ENCODE measurements at places on chromosomes 1 and 21.

DNA sequence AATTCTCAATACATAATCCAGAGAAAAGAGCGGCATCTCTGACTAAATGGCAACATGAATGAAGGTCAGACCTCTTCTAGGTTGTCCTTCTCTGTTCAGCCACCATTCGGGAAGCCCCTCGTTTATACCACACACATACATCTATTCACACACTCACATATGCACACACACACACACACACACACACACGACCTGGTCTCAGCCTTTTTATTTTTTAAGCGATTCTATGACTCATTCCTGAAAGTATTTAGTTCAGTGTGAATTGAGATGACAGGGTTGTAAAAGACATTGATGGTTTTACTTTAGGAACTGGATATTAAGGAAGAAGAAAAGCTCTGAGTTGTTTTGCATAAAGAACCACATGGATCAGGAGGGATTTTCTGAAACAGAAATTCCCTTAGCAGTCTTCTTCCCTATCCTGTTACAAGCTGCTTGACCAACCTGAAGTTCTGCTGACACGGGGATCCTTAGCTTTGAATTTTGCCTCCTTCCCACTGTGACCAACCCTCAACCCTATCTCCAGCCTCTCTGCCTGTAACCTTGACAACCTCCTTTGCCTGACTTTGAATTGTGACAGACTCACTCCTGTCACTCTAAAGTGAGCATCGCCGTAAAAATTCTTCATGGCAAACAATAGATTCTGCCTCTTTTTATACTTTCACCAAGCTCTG is 383.1 kb upstream of the ESRRG start:
- no peaks in the 10 kb centered on the region for H3K4me1 ChIP-seq
- H3K36me3 ChIP-seq, result no peaks in the 10 kb centered on the region
- H3K27me3 ChIP-seq, result no peaks in the 10 kb centered on the region
- no peak overlapping the region for H3K4me3 ChIP-seq

- no peak for DNase-seq
- no peaks in the 10 kb centered on the region for H3K4me1 ChIP-seq
- no peak overlapping the region for H3K4me3 ChIP-seq
- H3K27ac ChIP-seq, result no peak overlapping the region
- no peaks in the 10 kb centered on the region for H3K27me3 ChIP-seq
Observed at GRCh38 chr1:201551877-201552731, 13.2 kb downstream of the NAV1 start.

- peak overlapping the region; percentile 49 for H3K4me3 ChIP-seq
- peak overlapping the region; percentile 97 for H3K27ac ChIP-seq
- DNase-seq, result peak; percentile 86
- H3K27me3 ChIP-seq, result no peaks in the 10 kb centered on the region
Observed at GRCh38 chr1:6603238-6603914, 707 bp upstream of the KLHL21 start.

- H3K36me3 ChIP-seq, result no peaks in the 10 kb centered on the region
- no peaks in the 10 kb centered on the region for H3K4me1 ChIP-seq
- no peak for DNase-seq
- H3K27me3 ChIP-seq, result peaks cover 3% of the 10 kb centered on the region
Observed at GRCh38 chr1:206135248-206135647, 18.1 kb upstream of the AVPR1B start.

GRCh38 chr1:73144311-73144710 is 862.0 kb upstream of the NEGR1 start:
- no peak overlapping the region for H3K27ac ChIP-seq
- no peak overlapping the region for H3K4me3 ChIP-seq
- H3K36me3 ChIP-seq, result no peaks in the 10 kb centered on the region
